ENCODE measurements at places on chromosomes 1 and 21.

GRCh38 chr1:67441739-67442281 lies 11.6 kb upstream of the SERBP1 start:
- no peak for DNase-seq

DNA sequence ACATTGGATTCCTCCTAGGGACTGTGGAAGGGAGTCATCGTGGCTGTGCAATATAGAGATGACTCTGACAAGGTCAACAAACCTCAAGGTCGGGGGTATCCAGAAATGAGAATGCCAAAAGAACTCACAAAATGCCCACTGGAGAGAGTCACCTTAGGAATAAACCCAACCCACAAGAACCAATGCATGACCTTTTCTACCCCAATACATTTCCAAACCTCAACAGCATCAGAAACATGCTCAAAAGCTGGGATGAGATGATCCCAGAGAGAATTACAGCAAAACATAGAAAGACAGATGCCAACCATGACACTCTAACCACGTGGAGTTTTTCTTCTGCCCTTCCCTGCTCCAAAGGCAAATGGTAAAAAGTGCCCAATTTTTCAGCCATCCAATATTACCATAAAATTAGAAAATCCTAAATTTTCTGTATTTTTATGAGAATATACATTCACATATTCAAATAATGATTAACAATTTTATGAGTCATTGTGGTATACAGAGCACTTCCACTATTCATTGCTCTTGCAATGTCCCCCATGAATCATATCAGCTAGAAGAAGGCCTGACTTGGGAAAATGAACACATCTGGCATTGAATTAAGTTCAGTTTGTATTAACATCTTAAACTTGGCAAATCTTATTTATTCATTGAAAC lies 88.2 kb upstream of the PALMD start:
- no peak for DNase-seq

DNA sequence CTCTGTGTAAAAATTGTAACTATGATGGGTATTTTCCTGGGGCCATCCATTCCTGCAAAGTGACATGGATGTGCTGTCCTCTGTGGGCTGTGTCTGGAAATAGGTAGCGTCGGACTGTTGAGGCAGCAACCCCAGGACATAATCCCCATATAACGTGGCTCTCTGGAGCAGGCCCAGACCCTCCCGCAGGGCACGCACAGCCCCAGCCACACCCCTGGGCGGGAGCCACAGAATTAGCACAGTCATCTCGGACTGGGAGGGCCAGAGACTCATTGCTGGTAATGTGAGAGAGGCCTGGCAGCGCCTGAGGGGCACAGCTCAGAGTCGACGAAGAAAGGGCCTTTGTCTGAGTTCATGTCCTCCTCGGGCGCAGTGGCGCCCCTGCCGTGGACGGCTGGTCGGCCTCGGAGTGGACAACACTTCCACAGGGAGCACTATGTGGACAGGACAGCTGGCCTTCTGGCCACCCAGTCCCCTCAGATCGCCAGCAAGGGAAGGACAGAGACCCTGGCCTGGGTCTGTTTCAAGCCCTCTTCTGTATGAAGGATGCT lies 20.1 kb downstream of the SIM2 start:
- no peak for DNase-seq

- no peak for DNase-seq
These were observed 22.5 kb downstream of the EFCAB7 start for GRCh38 chr1:63545780-63546179.

- DNase-seq, result no peak
These were observed 65.6 kb upstream of the SCCPDH start for GRCh38 chr1:246658567-246658966.

DNA sequence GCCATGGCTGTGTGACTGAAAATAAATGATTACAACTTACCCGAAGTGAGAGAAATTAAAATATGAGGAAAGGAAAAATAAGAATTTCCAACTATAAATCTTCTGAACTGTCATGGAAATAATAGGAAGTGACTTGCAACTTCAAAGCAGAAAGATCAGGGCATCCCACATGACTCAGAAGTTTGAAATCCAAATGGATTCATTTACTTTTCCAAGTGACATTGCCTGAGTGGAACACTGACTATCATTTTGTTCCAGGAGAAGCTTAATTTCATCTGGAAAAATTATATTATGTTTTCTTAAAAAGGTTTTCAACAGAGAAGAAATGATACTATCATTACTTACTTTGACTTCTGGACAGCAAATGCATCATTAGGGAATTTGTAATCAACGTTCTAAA lies 110.8 kb downstream of the GREM2 start:
- no peak for DNase-seq

DNA sequence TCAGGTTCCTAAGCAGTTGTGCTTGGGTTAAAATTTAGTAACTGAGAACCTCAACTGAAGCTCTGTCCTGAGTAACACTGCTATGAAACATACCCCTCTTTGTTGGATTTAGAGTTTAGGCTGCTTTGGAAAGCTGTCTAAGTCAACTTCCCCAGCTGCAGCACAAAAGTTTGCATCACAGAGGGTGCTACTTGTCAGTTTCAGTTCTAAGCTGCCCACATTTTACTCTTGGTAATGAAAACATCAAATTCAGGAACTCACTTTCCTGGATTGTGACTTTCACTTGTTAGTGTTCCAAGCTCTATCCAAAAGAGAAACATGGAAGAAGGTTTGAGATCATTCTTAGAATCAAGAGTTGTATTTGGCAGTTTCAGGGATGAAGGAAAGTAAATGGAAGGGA lies 191.7 kb upstream of the NFIA start:
- DNase-seq, result no peak

- no peak for DNase-seq
These were observed 6.6 kb upstream of the VWA5B1 start for GRCh38 chr1:20284046-20284445.

DNA sequence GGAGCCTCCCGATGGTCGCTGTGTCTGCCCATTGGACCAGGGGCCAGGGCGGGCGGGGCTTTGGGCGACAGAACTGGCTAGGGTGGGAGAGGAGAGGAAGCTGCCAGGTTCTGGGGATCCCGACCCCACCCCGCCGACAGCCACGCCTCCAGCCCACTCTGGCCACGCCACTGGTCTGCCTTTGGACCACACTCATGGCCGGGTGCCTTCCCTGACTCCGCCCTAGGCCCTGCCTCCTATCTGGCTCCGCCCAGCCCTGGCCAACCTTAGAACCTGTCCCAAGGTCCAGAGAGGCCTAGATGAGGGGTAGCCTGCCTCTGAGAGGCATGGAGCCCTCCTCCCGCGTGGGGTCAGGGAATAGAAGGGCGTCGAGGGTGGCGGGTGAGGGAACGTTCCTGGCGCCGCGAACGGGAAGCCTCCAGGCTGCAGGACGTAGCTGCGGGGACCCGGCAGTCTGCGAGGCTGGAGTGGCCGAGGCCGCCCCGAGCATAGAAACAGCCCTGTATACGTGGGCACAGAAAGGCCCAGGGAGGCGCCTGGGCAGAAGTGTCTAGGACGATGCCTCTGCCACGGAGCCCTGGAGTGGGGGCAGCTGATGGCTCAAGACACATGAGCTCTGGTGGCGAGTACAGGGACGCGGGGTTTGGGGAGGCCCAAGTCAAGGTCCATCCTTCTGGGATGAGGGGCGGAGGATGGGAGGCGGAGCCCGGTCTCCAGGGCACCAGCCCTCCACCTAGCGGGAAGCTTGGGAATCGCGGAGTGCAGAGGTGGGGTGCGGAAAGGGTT lies 11.5 kb upstream of the COL16A1 start:
- peak; percentile 45 for DNase-seq

DNA sequence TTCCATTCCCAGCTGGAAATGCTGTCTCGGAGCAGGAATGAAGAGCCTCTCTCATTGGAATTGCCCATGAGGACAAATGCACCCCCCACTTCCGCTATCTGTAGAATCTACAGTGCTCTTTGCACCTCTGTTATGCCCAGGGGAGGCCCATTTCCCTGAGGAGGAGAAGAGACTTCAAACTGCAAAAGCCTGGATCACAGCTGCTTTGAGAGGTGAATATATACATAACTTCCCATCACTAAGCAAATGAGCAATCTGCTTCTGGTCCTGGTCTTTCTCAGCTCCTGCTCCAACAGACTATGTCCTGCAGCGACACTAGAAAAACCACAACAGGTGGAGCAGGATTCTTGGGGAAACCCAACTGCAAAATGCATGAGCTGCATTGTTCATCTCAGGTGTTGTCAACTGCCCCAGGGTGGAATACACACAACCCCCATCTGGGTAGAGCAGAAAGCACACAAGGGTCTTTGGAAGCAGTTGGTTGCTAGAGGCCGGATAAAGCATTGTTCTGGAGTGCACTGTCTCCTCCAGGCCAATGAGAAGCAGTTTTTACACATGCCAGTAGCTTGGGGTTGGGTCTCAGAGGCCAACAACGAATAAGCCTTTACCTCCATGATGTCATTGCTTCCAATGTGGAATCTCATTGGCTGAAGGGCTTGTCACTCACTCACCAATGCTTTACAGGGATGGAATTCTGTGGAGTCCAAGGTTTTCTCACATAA lies 67.7 kb upstream of the RAB4A start:
- peak; percentile 36 for DNase-seq

GRCh38 chr1:184953600-184954219 lies 20.6 kb downstream of the NIBAN1 start:
- DNase-seq, result no peak

DNA sequence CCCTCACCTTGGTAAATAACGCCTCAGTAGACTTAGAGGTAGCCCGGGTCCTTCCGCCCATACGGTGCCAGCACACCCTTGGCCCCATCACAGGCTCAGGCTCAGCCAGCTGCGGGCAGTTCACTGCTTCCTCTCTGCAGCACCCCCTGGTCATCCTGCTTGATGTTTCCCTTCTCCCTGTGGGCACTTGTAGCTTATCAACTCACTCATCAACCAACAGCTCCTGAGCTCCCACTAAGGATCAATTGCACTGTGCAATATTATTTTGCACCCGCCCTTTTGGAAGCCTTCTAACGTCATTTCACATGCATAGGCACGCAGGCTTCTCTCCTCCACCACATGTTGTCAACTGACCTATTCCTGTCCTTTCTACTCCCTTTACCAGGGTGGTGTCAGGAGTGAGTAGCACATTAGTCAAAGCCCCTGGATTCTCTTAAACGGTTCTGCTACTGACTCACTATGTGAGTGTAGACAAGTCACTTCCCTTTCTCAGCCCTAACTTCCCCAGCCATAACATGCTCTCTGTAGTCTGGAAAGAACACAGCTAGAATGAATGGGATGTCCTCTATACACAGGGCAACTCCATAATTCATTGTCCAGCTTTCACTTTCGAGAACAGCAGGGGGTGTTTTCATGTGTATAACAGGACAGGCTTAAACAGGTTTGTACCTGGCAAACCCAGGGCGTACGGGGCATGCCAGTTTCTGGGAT lies 47.1 kb upstream of the IRF2BP2 start:
- no peak for DNase-seq

GRCh38 chr1:50548243-50548642 lies 125.0 kb upstream of the DMRTA2 start:
- DNase-seq, result no peak

- DNase-seq, result no peak
These were observed 45.9 kb upstream of the ATP2B4 start for GRCh38 chr1:203580733-203581132.

GRCh38 chr1:163933437-163933836 lies 611.7 kb downstream of the NUF2 start:
- no peak for DNase-seq

DNA sequence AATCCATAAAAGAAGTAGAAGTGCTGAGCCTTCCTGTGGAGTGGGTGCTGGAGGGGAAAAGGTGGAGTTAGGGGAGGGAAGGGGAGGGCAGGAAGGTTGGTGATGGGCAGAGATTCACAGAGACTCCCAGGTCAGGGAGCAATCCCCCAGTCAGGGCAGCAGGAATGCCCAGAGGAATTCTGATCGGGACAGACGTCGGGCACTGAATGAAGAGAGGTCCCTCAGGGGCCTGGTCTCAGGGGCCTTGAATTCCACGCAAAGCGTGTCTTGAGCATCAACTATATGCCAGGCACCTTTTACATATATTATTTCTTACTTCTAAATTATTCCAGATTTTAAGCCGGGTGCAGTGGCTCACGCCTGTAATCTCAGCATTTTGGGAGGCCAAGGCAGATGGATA lies 7.2 kb upstream of the PADI1 start:
- DNase-seq, result no peak

DNA sequence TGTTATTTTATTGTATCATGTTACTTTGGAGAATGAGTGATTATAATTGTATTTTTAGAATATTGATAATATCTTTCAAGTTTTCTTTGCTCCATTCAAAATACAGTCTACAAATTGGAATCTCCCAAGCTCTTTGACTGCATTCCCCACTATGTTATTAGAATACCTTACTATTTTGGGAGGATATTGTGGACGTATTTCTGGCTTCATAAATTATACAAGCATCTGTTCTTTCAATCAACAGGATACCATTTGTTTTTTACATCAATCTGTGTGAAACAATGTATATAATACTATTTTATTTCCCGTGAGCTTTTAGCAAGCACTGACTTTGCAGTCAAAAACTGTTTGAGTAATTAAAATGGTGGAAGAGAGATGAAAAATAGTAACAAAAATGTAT lies 226.5 kb downstream of the PTPRC start:
- DNase-seq, result no peak

- peak; percentile 55 for DNase-seq
These were observed 2.4 kb downstream of the PARP1 start for GRCh38 chr1:226405411-226405988.

GRCh38 chr1:153180556-153180955 lies 22.7 kb upstream of the LELP1 start:
- DNase-seq, result no peak

DNA sequence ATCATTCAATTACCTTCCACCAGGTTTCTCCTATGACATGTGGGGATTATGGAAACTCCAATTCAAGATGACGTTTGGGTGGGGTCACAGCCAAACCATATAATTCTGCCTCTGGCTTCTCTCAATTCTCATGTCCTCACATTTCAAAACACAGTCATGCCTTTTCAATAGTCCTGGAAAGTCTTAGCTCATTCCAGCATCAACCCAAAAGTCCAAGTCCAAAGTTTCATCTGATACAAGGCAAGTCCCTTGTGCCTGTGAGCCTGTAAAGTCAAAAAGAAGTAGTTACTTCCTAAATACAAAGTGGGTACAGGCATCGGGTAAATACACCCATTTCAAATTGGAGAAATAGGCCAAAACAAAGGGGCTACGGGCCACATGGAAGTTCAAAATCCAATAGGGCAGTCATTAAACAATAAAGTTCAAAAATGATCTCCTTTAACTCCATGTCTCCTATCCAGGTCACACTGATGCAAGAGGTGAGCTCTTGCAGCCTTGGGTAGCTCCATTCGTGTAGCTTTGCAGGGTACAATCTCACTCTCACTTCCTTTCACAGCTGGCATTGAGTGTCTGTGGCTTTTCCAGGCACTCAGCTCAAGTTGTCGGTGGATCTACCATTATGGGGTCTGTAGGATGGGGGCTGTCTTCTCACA lies 112.9 kb downstream of the FCRL5 start:
- DNase-seq, result no peak

DNA sequence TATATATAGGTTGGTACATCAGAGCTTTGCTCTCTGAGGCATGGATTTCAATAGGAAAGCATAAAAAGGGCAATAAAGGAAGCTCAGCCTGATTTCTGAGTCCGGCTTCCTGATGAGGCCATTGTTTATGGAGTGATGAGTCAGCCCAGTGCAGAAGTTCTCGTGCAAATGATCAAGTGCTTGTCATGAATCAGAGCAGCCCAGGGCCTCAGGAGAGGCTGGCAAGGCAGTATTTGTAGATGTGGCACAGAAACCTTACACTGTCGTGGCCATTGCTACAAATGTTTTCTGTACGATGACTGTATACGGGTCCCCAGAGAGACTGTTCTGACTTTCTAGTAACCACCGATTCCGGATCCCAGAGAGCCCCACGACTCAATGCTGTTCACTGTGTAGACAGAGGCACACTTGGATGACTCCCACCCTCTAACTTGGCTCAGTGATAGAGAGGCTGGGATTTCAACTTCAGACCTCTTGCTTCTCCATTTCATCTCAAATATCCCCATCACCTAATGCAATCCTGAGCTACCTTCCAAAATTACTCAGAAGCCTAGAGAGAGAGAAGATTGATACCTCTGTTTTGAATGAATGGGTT lies 26.8 kb downstream of the UMODL1 start:
- no peak for DNase-seq

All from germinal center (tissue), 1 donor.